ENCODE measurements at places on chromosomes 13 and 19.

- no peak for DNase-seq
These were observed 9.9 kb downstream of the POLD1 start for GRCh38 chr19:50394017-50394416.

DNA sequence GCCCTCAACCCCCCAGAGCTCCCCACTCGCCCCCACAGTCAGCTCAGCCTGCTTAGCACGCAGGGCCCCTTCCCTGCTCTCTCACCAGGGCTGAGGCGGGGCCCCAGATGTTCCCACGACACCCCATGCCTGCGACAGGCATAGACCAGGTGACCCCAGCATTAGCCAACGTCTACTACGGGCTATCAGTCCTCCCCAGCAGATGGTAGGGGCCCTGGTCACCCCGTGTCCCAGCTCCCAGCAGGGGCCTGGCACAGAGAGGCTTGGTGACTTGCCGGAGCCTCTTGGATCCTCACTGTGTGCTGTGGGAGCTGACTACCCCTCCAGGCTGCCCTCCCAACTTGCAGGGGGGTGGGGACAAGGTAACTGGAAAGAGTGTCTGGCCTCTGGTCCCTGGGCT lies 80.6 kb downstream of the KDM4B start:
- DNase-seq, result no peak

DNA sequence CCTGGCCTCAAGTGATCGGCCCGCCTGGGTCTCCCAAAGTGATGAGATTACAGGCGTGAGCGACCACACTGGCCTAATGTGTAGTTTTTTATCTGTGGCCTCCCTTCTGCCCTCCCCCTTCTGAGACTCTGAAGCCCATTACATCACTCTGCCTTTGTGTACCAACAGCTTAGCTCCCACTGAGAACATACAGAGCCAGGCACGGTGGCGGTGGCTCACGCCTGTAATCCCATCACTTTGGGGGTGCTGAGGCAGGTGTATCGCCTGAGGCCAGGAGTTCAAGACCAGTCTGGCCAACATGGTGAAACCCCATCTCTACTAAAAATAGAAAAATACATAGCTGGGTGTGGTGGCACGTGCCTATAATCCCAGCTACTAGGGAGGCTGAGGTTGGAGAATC lies 12.6 kb downstream of the NCR1 start:
- DNase-seq, result no peak

DNA sequence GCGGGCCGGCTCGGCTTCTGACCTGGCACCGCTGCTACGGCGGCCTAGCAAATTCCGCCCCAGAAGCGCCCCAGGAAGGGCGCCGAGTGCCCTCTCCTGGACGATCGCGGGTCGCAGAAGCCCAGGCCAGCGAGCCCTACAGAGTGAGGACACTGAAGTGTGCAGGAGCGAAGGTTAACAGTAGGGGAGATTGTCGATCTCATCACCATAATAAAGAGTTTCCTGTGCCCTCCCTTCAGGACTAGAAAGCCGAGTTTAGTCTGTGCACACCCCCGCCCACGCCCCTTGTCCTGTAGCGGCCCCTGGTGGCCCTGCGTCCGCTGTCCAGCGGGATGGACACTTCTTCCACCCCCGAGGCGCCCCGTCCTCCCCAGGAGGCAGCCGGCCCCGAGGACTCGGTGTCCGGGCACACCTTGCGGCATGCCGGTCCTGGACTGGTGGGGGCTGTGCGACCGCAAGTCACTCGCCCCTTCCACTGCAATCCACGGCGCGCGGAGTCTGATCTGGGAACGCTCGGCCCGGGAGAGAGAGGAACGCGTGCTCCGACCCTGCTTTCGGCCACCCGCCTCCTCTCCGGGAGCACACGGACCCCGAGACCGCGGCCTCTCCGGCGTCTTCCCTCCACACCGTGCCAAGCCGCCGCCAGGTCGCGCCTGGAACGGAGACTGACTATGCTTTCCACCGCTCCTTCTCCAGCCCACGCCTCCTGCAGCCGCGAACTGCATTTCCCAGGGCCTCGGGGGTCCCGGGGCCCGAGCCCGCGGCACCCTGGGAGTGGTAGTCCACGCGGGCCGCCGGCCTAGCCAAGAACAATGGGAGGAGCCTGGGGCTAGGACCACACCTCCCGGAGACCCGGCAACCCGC lies 770 bp upstream of the KMT2B start:
- peak; percentile 98 for DNase-seq

- no peak for DNase-seq
These were observed 398.9 kb upstream of the ZNF507 start for GRCh38 chr19:31946491-31946890.

All from CD4-positive, alpha-beta T cell treated with Interleukin-10 for 1 hour (primary cell).